Spleen (tissue), 13 donors: ENCODE measurements at places on chromosomes 7 and 10. TPM values are rescaled to one million over a fixed set of nuclear protein-coding genes. Genes with fewer than 3 reads are reported as not detected.

DNA sequence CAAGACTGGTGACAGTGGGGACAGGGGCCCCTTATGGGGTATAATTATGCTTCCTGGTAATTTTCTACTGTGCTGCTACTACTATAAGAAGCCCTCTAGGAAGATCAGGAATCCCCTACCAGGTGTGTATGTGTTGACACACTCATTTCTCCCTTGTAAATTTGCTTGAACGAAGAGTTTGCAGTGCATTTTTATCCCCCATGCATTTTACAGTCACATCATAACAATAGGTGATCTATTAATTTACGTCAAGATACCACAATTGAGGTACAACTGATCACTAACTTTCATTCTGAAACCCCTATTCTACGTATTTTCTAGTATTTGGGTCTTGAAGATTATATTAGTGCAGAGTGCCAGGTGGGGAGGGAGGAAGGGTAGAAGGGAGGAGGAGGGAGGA, 252.2 kb downstream of the NSUN6 start:
- H3K27me3 ChIP-seq: no peaks in the 10 kb centered on the region
- DNase-seq: no peak
- no peaks in the 10 kb centered on the region for H3K4me1 ChIP-seq
- H3K36me3 ChIP-seq: no peaks in the 10 kb centered on the region
- H3K4me3 ChIP-seq: no peak overlapping the region

- H3K27ac ChIP-seq: no peak overlapping the region
- no peak overlapping the region for H3K4me3 ChIP-seq
- DNase-seq: no peak
Measured at GRCh38 chr10:112412696-112413095, 34.0 kb downstream of the ZDHHC6 start.

DNA sequence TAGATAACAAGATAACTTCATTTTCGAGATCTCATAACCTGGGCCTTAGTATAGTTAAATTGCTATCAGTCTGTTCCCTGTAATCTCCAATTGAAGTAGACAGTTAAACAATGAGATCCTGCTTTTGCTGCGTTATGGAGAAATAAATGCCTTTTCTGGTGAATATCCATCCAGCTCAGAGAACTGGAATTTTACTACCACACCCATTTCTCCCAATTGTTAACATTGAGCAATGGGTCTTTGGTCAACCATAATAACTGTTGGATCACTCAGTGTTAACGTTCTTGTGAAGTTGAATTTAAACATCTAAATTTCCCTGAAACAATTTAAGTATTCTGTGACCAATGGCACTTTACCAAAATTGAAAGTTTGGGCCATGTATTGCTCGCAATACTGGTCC, 3.0 kb downstream of the CALU start:
- no peak for DNase-seq
- H3K4me3 ChIP-seq: no peak overlapping the region
- no peaks in the 10 kb centered on the region for H3K27me3 ChIP-seq
- H3K27ac ChIP-seq: no peak overlapping the region

DNA sequence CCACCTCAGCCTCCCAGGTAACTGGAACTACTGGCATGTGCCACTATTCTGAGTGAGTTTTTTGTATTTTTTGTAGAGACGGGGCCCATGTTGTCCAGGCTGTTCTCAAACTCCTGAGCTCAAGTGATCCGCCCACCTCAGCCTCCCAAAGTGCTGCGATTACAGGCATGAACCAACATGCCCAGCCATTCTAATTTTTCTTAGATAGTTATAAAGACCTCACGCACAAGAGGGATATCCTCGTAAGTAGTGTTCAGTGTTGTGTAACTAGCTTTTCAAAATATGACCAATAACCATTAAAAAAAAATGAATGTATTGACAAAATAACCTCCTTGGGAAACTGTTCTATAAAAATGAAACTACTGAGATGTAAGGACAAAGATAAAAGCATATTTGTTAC, 90.5 kb upstream of the FERD3L start:
- no peak for DNase-seq
- H3K4me3 ChIP-seq: no peak overlapping the region
- H3K4me1 ChIP-seq: no peaks in the 10 kb centered on the region
- no peaks in the 10 kb centered on the region for H3K27me3 ChIP-seq
- no peaks in the 10 kb centered on the region for H3K36me3 ChIP-seq

Gene HGF
- polyA plus RNA-seq: 1.3 TPM

Gene PNLIP
- polyA plus RNA-seq: 0.18 TPM
